Fibroblast of the aortic adventitia (primary cell): ENCODE measurements at places on chromosomes 11 and 22. TPM values are rescaled to one million over a fixed set of nuclear protein-coding genes. Genes with fewer than 3 reads are reported as not detected.

Gene ZNF70
- 5.3 and 5.9 TPM in 2 replicates for total RNA-seq

Gene SLC22A9
- not detected in 2 replicates for total RNA-seq

Gene DERL3
- 0.36 TPM in 1 of 2 replicates, not detected in the other for total RNA-seq

Gene CD3G
- total RNA-seq, result not detected in 2 replicates

Gene IGSF9B
- total RNA-seq, result 1.7 and 3.2 TPM in 2 replicates

Gene VSIG10L2
- not detected in 2 replicates for total RNA-seq

Gene NLRP14
- total RNA-seq, result 0.18 TPM in 1 of 2 replicates, not detected in the other

Gene OR56A1
- total RNA-seq, result under 0.01 TPM in 1 of 2 replicates, not detected in the other

Gene ASPHD2
- 2.9 and 4.2 TPM in 2 replicates for total RNA-seq

Gene TMEM121B
- total RNA-seq, result 0.09 and 0.16 TPM in 2 replicates

Gene EXPH5
- 0.72 and 1.1 TPM in 2 replicates for total RNA-seq

Gene CD248
- total RNA-seq, result 99.1 and 193 TPM in 2 replicates

Gene SSH3
- total RNA-seq, result 11.7 and 12.3 TPM in 2 replicates

Gene PNPLA5
- not detected in 2 replicates for total RNA-seq

Gene EMID1
- total RNA-seq, result 0.08 TPM in 1 of 2 replicates, not detected in the other

Gene RBMXL2
- total RNA-seq, result not detected in 2 replicates

Gene APLNR
- not detected in 2 replicates for total RNA-seq

Gene MRGPRE
- not detected in 2 replicates for total RNA-seq

Gene OR2AT4
- under 0.01 TPM in 1 of 2 replicates, not detected in the other for total RNA-seq

Gene ARL2
- total RNA-seq, result 14.9 and 97.9 TPM in 2 replicates

Gene ZNF215
- total RNA-seq, result 1.2 and 3.5 TPM in 2 replicates

Gene ARHGAP20
- total RNA-seq, result 17.5 and 20.0 TPM in 2 replicates

Gene FREY1
- total RNA-seq, result 1.6 TPM in 1 of 2 replicates, not detected in the other

Gene GRM5
- under 0.01 TPM in 1 of 2 replicates, not detected in the other for total RNA-seq

Gene DEFB131B
- not detected in 2 replicates for total RNA-seq

Gene IFTAP
- total RNA-seq, result 43.8 and 63.1 TPM in 2 replicates

Gene TREH
- total RNA-seq, result not detected in 2 replicates

Gene MS4A4A
- total RNA-seq, result not detected in 2 replicates

Gene TRIM48
- total RNA-seq, result not detected in 2 replicates

Gene SYT9
- total RNA-seq, result 0.09 TPM in 1 of 2 replicates, not detected in the other

Gene MS4A1
- 0.25 TPM in 1 of 2 replicates, not detected in the other for total RNA-seq

Gene GCAT
- total RNA-seq, result 13.1 and 16.2 TPM in 2 replicates

Gene CRYBA4
- not detected in 2 replicates for total RNA-seq
